ENCODE measurements at places on chromosomes 12 and 14. TPM values are rescaled to one million over a fixed set of nuclear protein-coding genes. Genes with fewer than 3 reads are reported as not detected.
A peak's percentile ranks its signal among the peaks of the same experiment; 100 is the strongest.

DNA sequence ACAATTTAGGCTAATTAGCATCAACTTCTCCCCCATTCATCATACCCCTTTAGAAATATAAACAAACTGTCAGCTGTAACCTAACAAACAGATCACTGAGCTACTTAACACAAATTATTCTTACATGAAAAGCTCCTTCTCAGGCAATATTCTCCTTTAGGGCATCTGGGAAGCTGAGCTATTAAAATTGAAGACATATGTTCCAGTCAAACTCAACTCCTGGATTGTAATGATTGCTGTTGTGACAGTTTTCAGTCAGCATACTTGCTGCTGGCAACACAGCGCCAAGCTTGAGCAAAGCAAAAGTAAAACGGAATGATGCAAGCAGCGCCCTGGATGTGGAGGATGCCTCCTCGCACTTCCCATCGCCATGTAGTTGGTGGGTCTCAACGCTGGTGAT is 82.4 kb downstream of the SLC25A21 start:
- no peak for DNase-seq
- no peaks in the 10 kb centered on the region for H3K36me3 ChIP-seq
- H3K4me1 ChIP-seq = no peaks in the 10 kb centered on the region

NID2 gene
- total RNA-seq = not detected

GRCh38 chr12:30345744-30346471 is 349.8 kb downstream of the IPO8 start:
- no peak overlapping the region for H3K27ac ChIP-seq
- no peaks in the 10 kb centered on the region for H3K4me1 ChIP-seq
- no peaks in the 10 kb centered on the region for H3K36me3 ChIP-seq
- no peak for DNase-seq

MYO1H gene
- not detected for total RNA-seq

DNA sequence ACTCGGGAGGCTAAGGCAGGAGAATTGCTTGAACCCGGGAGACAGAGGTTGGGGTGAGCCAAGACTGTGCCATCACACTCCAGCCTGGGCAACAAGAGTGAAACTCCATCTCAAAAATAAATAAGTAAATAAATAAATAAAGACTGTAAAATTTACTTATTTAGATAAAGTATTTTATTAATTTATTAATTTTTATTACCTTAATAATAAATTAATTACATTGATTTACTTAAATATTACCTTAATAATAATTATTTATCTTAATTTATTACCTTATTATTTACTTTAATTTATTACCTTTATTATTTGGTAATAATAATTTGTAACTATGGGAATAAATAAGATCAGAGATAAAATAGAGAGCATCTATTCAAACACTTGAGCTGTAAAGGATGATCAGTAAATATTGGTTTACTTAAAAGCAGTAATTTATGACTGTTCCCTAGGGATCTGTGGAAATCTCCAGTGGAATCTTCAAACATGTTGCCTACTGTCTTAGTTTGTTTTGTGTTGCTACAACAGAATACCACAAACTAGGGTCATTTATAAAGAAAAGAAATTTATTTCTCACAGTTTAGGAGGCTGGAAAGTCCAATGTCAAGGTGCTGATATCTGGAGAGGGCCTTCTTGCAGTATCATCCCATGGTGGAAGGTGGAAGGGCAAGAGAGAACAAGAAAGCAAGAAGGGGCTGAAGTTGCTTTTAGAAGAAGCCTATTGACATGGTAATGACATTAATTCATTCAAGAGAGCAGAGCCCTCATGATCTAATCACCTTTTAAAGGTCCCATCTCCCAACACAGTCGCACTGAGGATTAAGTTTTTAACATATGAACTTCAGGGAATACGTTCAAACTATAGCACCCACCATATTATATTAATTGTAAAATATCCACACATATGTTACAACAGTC is 37.1 kb downstream of the SOCS2 start:
- no peaks in the 10 kb centered on the region for H3K36me3 ChIP-seq
- no peaks in the 10 kb centered on the region for H3K4me1 ChIP-seq
- no peak for DNase-seq
- H3K4me3 ChIP-seq = no peak overlapping the region

GRCh38 chr12:50275556-50275955 is 7.8 kb downstream of the LIMA1 start:
- H3K4me1 ChIP-seq = peaks cover 50% of the 10 kb centered on the region
- H3K27ac ChIP-seq = peak overlapping the region; percentile 64
- no peak overlapping the region for H3K4me3 ChIP-seq
- DNase-seq = peak; percentile 65
- H3K27me3 ChIP-seq = no peaks in the 10 kb centered on the region
- peaks cover 17% of the 10 kb centered on the region for H3K36me3 ChIP-seq

Data from PC-9 (cell line).